NCI-H510A treated with DMSO at 0.1 percent for 48 hours (cell line): ENCODE measurements at places on chromosomes 12 and 14.

- DNase-seq, result no peak
Measured at GRCh38 chr12:6294156-6295093, 16.1 kb upstream of the PLEKHG6 start.

DNA sequence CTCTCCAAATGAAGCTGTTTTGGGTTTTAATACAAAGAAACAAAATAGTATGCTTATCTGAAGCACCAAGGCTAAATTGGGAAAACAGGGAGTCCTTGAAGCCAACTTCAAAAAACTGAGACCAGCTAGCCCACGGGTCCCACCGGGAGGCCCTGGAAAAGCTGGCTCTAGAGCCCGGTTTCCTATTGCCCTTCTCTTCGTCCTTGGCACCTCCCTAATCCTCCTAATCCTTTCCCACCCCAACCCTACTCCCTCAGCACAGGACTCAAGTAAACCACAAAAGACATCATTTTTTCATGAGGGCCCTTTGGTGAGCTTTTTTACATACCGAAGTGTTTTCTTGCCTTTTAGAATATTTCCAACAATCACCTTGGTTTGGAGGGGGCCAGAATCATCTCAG lies 11.3 kb downstream of the LRRC74A start:
- no peak for DNase-seq

DNA sequence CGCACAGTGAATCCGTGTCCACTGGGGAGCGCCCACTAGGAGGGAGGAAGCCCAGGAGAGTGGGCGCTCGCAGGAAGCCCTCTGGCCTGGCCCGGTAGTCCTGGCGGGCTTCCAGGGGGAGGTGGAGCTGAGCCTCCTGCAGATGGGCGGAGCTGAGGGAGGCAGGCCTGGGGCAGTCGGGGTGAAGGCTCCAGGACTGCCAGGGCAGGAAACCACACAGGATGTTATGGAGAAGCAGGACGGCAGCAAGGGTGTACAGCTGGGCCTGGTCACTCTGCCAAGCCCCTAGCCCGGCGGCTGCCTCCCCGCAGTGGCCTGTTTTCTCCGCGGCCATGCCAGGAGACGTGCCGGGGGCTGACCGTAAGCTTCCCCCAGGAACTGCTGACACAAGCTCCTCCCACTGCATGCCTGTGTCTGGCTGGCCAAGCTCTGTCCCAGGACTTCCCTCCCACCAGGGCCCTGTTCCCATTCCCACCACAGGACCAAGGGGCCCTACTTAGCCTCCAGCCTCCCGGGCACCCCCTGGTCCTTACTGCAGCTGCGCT lies 143.4 kb upstream of the C14orf180 start:
- no peak for DNase-seq

GRCh38 chr12:117313926-117314325 lies 47.5 kb downstream of the NOS1 start:
- no peak for DNase-seq

DNA sequence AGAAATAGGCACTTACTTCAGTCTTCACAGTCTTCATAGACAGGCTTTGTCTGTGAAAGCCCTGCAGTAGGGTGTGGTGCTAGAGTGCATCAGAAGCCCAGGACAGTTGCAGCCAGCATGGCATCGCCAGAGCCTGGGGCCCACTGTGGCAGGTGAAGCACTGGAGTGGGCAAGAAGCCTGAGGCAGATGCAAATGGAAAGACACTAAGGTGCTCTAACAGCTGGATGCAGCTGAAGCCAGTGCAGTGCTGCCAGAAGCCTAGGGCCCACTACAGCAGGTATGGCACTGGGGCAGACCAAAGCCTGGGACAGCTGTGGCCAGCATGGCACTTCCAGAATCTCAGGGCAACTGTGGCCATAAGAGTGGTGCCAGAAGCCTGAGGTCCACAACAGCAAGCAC lies 358.6 kb downstream of the SYT1 start:
- no peak for DNase-seq

GRCh38 chr14:88191605-88192004 lies 131.5 kb downstream of the KCNK10 start:
- no peak for DNase-seq

DNA sequence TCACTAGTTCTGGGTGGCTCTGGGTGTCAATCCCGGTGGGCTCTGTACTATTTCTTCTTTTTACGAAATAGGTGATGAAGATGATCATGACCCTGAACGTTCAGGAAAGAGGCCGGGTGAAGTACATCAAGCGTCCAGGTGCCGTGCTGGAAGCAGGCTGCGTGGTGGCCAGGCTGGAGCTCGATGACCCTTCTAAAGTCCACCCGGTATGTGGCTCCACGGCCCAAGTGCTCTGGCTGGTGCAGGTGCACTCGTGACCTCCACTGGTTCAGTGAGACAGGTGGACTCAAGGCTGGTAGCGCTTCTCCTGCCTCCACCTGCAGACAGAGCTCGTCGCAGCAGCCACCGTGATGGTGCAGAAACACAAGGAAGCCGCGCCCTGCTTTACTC lies 85.1 kb downstream of the ACACB start:
- DNase-seq, result no peak

DNA sequence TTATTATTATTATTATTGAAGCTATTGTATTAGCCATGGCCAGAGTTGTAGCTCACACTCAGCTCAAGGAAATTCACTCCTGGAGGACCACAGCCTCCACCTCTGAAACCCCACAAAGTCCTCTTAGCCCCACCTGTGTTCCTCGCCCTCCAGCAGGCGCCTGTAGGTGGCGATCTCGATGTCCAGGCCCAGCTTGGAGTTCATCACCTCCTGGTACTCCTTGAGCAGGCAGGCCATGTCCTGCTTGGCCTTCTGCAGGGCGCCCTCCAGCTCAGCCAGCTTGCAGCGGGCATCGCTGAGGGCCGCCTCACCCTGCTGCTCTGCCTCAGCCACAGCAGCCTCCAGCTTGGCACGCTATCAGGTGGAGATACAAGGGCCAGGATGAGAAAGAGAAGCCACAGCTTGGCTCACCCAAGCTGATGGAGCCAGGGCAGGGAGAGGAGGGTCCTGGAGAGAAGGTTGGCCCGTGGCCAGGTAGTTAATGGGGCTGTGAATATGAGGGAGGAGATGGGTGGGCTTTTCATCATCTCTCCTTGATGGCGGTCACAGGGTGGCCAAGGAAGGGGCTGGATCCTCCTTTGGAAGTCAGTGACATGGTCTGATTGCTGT lies 5.1 kb downstream of the KRT85 start:
- no peak for DNase-seq

DNA sequence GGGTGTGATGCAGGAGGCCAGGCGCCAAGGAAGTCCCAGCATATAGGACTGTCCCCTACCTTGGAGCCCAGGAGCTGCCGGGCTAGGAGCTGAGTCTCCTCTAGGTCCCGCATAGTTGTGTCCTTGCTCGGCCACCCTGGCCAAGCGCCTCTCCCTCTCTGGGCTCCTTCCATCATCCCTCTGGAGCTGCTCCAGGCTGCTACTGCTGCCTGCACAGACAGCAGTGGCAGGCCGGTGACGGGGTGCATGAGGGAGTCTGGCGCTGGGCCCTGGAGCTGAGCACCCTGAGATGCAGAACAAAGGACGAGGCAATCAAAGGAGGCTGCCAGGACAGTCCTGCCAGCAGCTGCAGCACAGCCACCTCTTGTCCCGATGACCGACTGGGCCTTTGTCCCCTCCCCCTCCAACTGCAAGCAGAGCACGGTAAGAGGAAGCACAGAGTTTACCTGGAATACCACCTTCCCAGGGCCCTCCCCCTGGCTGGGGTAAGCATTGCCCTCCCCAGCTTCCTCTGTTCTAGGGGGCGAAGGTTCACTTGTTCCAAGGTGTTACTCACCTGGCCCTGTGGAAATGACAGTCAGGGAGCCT lies 10.4 kb downstream of the DTX1 start:
- no peak for DNase-seq

GRCh38 chr14:47252802-47253201 lies 422.6 kb downstream of the MDGA2 start:
- DNase-seq, result no peak

DNA sequence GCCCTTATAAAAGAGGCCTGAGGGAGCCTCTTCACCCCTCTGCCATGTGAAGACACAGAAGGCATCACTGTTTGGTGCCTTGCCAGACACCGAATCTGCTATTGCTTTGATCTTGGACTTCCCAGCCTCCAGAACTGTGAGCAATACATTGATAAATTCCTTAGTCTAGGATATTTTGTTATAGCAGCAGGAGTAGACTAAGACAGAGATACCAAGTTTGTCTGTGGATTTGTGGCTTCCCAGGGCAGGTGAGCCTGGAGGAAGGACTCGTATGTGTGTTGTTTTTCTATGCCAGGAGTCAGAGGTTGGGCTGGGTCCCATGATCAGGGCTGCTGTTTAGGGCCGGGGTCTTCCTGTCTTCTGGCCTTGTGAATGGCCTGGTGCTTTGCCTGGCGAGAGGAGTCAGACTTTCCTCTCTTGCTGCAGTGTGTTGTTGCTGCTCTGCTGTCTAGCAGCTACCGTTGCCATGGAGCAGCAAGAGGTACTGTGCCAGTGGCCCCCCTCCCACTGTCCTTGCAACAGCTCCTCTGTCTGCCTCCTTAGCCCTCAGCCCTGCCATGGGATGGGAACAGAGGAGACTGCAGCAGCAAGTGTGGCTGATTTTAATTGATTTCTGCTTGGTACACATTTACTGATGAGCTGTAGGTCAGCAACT lies 111.2 kb downstream of the CHST11 start:
- no peak for DNase-seq

GRCh38 chr12:49253033-49253623 lies 11.8 kb upstream of the TUBA1C start:
- DNase-seq, result no peak

GRCh38 chr14:73764406-73765280 lies 50.5 kb upstream of the PNMA1 start:
- DNase-seq, result no peak

DNA sequence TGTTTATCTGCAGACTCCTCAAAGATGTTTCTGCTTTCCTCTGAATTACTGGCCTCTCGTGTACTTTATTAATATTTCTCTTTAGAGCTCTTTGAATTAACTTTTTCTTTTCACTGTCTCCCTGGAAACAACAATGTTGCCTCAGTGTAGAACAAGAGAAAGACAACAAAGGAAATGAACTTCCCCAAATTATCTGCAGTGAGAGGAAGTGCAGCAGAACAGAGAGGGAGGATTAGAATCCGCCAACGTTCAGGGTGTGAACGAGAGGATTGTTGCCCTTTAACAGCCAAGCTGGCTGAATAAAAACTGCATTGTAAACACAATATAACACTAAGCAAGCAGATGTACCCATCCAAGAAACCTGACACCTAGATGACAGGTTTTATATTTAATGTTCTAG lies 375.9 kb downstream of the GALC start:
- peak; percentile 8 for DNase-seq

DNA sequence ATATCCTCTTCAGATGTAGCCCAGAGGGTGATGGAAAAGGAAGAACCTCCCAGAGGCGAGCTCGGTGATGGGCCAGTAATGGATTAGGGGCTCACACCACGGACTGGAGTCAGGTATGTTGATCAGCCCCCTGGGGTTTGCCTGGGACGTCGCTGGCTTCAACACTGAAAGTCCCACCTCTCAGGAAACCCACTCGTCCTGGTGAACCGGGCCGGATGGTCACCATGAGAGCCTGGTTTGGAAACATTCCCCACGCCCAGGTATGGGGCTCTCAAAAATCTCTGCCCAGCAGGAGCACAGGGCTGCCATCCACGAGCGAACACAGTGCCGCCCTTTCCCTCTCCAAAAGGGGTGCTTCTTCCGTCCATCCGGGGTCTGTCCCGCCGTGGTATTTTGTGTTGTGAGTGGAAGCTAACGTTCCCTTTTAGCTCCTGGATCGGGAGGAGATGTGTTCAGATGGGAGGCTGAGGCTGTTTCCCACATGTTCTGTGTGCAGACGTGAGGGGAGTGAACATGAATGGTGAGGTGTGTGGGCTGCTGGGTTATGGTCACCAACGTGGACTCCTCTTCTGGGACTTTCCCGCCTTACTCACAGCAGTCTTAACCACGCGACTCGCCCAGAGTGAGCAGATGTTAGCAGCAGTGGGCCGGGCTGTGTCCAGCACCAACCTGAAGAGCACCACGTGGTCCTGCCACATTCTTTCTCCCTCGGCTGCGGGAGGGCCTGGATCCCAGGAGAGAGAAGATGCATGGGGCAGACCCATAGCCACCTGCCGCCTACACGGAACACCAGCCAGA lies 139.2 kb downstream of the KIF26A start:
- DNase-seq, result no peak

- no peak for DNase-seq
Measured at GRCh38 chr12:53567961-53568808, 58.0 kb downstream of the ATF7 start.

DNA sequence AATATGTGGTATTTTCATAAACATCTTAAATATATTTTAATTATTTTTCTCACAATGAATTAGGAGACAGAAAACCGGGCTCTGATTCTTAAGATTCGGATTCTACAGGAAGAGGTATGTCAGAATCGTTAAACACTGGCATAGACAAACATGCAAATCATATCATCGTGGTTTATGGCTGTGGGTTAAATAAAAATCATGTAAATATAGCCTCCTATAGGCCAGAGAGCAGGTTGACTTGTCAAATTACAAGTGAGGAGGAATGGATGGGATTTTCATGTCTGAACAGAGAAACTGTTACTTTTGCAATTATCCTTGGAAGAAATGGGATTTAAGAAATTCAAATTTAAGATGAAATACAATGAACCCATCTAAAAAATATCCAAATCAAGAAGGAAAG lies 74.9 kb upstream of the BCAT1 start:
- DNase-seq, result no peak

DNA sequence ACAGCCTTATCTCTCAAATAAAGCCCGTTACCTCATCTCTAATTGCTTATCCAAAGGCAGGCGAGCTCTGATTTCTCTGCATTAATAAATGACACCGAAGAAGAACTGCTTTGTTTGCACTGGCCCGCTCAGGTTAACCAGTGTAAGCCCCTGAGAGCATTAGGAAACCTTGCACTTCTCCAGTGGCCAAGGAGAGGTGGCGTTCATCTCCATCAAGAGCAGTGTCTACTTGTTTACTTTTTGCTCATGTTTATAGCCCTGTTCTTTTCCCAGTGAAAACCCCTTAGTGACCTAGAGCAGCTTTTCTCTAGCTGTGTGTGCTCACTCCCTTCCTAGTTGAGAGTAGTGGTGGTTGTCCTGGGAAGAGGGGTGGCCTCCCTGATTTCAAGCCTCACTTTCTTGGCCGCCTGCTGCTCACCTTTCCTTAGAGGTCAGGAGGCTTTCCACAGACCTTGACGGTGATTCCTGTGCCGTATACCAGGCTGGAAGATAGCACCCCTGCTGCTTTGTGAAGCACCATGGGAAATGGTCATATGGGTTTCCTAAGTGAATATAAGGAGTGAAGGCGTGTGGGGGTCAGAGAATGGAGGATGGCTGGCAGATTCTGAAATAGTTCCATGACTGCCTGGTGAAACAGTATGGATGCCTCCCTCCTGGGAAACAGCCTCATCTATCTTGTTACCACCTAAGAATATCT lies 16.6 kb downstream of the FBXW8 start:
- peak; percentile 54 for DNase-seq

GRCh38 chr14:89792489-89793366 lies 161.8 kb downstream of the EFCAB11 start:
- DNase-seq, result no peak

DNA sequence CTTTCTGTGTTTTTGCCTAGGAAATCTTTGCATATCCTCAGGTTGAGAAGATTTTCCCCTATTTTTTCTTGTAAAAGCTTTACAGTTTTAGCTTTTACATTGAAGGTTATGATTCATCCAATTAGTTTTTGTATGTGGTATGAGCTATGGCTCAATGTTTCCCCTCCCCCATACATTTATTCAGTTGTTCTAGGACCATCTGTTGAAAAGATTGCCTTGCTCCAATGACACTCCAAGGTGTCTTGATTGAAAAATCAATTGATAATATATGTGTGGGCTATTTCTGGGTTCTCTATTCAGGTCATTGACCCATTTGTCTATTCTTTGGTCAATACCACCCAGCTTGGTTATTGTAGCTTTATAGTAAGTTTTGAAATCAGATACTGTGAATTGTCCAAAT lies 42.6 kb downstream of the LRTM2 start:
- DNase-seq, result no peak
